CMK (cell line): ENCODE measurements at places on chromosomes 11 and 22.

- no peak for DNase-seq
Measured at GRCh38 chr11:70575396-70576060, 177.2 kb downstream of the CTTN start.

GRCh38 chr11:44593251-44593650, 27.8 kb downstream of the CD82 start:
- DNase-seq = no peak

- no peak for DNase-seq
Measured at GRCh38 chr11:128304666-128305485, 282.5 kb downstream of the ETS1 start.

DNA sequence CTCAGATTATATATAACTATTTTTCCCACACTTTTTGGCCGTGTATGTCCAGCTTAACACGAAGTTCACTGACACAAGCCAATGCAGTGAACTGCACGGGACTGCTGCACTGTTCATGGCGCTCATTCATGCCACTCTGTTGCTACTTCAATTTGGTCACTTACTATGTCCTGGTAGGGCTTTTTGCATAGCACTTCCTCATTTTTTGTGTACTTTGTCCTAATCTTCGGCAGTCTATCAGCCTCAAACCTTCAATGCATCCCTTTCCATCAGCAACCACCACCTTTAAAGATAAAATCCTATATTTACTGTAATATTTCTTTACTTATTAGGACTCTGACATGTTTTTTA, 18.7 kb upstream of the ARHGAP32 start:
- DNase-seq = no peak

- DNase-seq = no peak
Measured at GRCh38 chr22:38142606-38143005, 32.1 kb upstream of the BAIAP2L2 start.

DNA sequence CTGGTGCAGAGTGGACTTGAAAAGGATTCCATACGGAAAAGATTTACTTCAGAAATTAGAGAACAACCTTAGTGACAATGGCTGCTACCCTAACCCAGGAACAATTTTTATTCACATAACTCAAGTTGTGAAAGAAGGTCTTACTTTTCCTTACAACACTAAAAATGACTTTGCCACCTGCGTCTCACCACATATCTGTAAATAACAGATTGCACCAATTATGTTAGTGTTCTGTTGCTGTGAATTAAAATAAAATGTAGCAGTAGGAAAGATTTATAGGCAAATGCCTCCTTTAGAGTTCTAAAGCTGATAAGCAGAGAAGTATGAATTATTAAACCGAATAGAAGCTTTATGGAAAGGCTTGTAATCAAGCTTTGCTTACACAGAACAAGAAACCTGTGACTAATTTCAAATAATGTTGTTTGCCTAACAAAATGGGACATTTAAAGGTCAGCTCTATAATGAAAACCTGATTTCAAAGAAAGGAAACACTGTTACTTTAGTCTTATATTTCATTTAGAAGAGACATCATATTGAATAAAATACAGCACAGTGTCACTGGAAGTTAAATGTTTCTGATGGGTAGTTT, 2237.8 kb downstream of the LRRC4C start:
- no peak for DNase-seq
